Stimulated activated CD4-positive, alpha-beta T cell treated with anti-CD3 and anti-CD28 coated beads, Interleukin-1b, Interleukin-23, amount 100 ng/mL, for 48 hours (primary cell): ENCODE measurements at places on chromosomes 11 and 22.

- no peak for DNase-seq
These were observed 446.6 kb downstream of the DLG2 start for GRCh38 chr11:85180528-85180927.

- no peak for DNase-seq
These were observed 131.8 kb downstream of the UVRAG start for GRCh38 chr11:75946531-75947530.

- no peak for DNase-seq
These were observed 29.4 kb downstream of the SIK2 start for GRCh38 chr11:111631666-111632039.

- no peak for DNase-seq
These were observed 2.3 kb upstream of the TMEM45B start for GRCh38 chr11:129813231-129813791.

GRCh38 chr22:17612057-17612456, 16.5 kb downstream of the ATP6V1E1 start:
- DNase-seq = no peak

GRCh38 chr11:93526641-93527583, 16.3 kb downstream of the SMCO4 start:
- DNase-seq = no peak

- DNase-seq = no peak
These were observed 13.5 kb upstream of the UPB1 start for GRCh38 chr22:24481641-24482040.

- no peak for DNase-seq
These were observed 5.0 kb downstream of the PDGFB start for GRCh38 chr22:39239561-39240423.

GRCh38 chr11:8735094-8735493, 52.5 kb downstream of the RPL27A start:
- no peak for DNase-seq

DNA sequence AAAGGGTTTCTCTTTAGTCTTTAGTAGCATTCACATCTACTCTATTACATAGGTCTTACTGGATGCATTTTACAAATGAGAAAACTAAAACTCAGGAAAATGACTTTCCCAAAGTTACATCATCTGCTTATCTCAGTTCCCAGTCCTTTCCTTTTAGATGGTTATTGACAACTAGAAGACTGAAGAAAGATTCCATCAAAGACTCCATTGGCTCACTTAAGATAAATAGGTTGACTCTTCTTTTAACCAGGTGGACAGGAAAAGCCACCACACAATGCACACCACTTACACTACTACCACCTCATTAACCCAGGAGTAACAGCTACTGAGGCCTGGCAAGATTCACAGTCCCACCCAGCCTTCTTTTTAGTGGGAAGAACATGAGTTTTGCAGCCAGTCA, 123.6 kb downstream of the TRIM44 start:
- DNase-seq = no peak

DNA sequence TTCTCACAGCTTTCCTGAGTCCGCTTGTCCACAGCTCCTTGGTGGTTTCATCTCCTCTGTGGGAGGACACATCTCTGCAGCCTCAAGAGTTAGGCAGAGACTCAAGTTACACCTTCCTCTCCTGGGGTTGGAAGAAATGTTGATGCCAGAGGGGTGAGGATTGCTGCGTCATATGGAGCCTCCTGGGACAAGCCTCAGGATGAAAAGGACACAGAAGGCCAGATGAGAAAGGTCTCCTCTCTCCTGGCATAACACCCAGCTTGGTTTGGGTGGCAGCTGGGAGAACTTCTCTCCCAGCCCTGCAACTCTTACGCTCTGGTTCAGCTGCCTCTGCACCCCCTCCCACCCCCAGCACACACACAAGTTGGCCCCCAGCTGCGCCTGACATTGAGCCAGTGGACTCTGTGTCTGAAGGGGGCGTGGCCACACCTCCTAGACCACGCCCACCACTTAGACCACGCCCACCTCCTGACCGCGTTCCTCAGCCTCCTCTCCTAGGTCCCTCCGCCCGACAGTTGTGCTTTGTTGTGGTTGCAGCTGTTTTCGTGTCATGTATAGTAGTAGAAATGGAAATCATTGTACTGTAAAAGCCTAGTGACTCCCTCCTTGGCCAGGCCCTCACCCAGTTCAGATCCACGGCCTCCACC, 11.7 kb downstream of the RASD2 start:
- peak; percentile 83 for DNase-seq

DNA sequence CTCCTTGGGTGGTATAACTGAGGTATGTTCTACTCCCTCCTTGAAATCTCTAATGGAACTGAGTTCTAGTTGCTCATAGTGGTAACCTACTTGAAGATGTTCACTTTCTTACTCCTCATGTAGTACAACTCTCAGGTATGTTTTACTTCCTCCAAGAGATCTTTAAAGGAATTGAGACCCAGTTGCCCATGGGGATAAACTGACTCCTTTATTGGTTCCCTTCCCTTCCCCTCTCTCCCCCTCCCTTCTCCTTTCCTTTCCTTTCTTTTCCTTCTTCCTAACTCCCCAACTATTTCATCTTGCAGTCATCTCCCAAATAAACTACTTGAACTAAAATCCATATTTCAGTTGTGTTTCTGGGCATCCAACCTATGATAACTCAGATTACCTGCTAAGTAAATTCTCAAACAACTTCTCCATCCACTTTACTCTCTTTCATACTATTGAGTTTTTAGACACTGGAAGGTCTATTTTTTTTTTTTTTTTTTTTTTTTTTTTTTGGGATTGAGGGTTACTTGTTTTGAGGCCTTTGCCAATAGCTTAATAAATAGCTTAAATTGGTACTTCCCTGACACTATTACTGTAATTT, 7.9 kb upstream of the TRIM68 start:
- no peak for DNase-seq

DNA sequence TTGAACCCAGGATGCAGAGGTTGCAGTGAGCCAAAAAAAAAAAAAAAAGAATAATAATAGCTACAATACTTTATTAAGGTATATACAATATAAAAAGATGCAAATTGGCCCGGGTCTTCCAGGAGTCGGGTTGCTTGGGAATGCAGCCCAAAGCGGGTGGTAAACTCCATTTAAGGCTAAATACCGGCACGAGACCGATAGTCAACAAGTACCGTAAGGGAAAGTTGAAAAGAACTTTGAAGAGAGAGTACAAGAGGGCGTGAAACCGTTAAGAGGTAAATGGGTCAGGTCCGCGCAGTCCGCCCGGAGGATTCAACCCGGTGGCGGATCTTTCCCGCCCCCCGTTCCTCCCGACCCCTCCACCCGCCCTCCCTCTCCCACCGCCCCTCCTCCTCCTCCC, 143.3 kb downstream of the DLG2 start:
- DNase-seq = no peak

- DNase-seq = no peak
These were observed 562.5 kb downstream of the MN1 start for GRCh38 chr22:27238935-27239510.

GRCh38 chr22:44085743-44086270, 61.7 kb downstream of the PARVB start:
- DNase-seq = no peak

- no peak for DNase-seq
These were observed 53.6 kb upstream of the LYVE1 start for GRCh38 chr11:10622108-10622507.

GRCh38 chr11:114197799-114198500, 98.2 kb upstream of the NNMT start:
- no peak for DNase-seq
